ENCODE measurements at places on chromosomes 12 and 14.
A peak's percentile ranks its signal among the peaks of the same experiment; 100 is the strongest.

GRCh38 chr12:52581481-52581880 lies 7.8 kb upstream of the KRT74 start:
- peak; percentile 31 for DNase-seq

DNA sequence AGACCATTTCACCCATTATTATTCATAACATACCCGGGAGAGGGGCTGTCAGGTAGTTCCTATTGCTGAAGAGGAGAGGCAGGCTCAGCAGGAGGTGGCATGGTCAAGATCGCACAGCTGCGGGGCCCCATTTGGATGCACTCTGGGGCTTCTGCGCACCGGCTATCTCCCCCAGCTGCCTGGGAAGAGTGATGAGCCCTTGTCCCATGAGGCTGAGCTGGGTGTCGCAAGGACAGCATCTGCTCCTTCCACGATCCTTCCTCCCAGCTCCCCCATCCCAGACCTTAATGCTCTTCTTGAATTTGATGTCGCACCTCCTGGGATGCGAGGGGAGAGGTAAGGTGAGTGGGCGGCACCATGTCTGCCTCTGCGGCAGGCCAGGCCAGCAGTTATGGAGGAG lies 62.6 kb downstream of the SLC24A4 start:
- no peak for DNase-seq

DNA sequence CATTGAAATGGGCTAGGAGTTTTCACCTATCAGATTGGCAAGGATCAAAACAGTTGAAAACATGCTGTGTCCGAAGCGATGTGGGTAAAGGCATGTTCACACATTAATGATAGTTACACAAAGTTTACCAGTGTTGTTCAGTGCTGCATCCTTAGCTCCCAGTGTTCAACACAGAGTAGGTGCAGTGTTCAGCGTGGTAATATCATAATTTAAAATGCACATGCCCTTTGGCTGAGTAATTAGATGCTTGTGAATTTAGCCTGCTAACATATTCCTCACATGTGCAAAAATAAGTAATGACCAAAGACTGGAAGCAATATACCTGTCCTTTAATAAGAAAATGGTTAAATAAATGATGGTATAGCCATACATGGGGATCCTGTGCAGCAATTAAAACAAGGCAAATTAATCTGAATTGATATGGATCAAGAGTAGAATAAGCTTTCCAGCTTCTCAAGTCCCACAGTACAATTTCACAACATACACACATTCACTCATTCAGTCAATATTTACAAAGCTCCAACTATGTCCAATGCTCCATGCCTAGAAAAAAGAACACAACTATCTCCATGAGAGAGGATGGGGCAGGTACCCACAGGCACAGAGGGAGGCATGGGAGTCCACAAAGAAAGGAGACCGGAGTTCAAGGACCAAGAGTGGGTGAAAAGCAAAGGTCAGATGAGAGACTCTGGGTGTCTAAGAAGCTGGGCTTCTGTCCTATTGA lies 12.8 kb downstream of the TMCC3 start:
- no peak for DNase-seq

DNA sequence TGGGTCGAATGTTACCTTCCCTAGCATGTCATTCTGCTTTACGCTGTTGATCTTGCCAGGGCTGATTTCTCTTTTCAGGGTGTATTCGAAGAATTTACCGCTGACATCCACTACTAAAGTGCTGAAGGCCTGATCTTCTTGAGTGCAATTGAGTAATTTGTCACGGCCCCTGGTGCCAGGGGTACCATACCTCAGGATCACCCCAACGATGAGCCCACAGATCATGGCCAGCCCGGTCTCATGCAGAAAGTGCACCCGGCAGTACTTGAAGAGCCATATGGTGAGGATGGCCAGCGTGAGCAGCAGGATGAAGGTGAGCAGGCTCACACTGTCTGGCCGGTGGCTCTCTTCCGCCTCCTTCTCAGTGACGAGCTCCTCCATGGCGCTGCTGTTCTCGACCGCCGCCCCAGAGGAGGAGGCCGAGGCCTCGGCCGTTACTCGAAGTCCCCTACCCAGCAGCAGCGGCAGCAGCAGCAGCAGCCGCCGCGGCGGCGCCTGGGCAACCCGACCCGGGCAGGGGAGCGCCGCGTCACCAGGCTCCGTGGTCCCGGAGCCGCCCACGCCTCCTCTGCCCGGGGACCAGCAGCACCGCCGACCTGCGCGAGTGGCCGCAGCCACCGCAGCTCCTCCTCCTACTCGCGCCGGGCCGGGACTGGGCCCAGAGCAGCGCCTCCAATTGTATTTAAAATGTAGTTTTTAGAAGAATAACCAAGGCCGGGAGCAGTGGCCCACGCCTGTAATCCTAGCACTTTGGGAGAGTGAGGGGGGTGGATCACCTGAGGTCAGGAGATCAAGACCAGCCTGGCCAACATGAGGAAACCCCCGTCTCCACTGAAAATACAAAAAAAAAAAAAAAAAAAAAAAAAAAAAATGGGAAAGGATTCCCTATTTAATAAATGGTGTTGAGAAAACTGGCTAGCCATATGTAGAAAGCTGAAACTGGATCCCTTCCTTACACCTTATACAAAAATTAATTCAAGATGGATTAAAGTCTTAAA lies 58.5 kb upstream of the TMPO start:
- DNase-seq = no peak

DNA sequence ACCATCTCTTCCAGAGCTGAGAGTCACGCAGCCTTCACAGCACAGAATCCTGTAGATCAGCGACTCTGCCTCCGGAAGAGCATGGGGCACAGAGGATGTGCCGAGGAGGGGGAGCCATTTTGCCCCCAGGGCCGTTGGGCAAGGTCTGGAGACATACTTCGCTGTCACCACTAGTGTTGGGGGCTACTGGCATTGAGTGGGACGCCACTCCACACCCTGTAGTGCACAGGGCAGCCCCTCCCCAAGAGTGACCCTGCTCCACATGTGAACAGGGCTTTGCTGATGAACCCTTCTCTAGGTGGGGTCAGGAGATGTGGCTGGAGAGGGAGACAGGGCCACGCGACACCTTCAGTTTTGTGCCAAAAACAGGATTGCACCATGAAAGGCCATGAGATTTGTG lies 6.0 kb downstream of the GLT1D1 start:
- no peak for DNase-seq

- DNase-seq = no peak
These were observed 34.4 kb downstream of the WBP11 start for GRCh38 chr12:14768823-14769405.

GRCh38 chr14:93271111-93271510 lies 61.7 kb downstream of the BTBD7 start:
- DNase-seq = no peak

DNA sequence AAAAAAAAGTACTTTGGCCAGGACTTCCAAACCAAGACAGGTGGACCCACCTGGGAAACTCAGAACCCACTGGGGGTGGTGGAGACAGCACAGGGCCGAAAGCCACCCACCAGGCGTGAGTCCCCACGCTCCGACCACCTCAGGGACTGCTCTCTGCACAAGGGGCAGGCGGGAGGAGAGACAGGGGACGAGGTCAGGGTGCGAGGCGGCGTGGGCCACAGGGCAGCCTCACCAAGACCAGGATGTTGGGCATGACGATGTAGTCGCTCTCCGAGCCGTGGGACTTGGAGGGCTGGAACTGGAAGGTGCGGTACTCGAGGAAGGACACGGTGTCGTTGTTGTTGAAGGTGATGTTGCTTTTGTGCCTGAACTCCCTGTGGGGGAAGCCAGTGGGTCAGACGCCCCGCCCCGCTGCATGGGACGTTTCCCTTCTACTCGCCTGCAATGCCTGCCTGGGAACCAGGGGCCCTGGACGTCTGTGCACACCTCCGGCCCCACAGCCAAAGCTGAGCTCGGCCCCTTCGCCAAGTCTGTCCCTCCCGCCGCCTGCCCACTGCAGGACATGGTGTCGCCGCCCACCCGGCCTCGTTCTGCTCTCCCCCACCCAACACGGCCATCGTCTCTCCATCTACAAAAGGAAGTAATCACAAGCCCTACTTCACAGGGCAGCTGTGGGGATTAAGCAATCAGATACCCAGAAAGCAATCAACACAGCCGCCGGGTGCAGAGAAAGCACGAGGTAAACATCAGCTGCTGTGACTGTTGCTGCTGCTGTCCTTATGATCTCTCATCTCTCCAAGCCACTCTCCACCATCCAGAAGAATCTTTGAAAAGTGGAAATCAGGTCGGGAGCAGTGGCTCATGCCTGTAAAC lies 48.7 kb downstream of the SCARB1 start:
- peak; percentile 41 for DNase-seq

GRCh38 chr12:41336041-41336549 lies 148.0 kb downstream of the PDZRN4 start:
- no peak for DNase-seq

- DNase-seq = no peak
These were observed 30.3 kb downstream of the PITPNM2 start for GRCh38 chr12:123120452-123121166.

GRCh38 chr12:27340971-27341370 lies 8.3 kb downstream of the BMAL2 start:
- DNase-seq = no peak

- DNase-seq = no peak
These were observed 49.6 kb upstream of the PTCSC3 start for GRCh38 chr14:36226164-36226563.

DNA sequence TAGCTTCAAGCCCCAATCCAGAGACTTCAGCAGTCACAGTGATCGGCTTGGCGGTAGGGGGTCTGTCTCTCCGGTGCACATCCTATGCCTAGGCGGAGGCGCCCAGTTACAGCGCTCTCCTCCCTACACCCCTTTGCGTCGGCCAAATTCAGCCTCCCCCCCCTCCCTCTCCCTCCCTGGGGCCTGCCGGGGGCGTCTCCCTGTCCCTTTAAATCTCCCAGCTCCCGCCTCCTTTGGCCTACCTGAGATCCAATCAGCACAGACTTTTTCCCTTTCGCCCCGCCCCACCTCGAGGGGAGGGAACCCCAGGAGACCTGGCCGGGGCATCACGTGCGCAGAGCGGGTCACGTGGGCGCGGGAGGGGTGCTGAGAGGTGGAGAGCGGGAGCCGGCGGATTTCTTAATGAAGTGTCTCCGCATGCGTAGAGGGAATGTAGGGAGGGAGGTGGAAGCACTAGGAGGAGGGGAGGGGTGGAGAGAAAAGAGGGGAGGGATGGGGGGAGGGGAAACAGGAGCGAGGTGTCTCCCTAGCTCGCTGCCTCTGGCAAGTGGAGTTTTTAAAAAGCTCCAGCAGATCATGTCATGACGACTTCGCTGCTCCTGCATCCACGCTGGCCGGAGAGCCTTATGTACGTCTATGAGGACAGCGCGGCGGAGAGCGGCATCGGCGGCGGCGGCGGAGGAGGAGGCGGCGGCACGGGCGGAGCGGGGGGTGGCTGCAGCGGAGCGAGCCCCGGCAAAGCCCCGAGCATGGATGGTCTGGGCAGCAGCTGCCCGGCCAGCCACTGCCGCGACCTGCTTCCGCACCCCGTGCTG lies at the start of gene HOXC13:
TSS of gene HOXC13 (plus strand) at position 506 of the 815 bp plus-strand sequence. CDS start at position 582, 76 bp downstream.
- DNase-seq = no peak

Measured in NCI-H1436 (cell line).